ENCODE measurements at places on chromosomes 6 and 20.
A peak's percentile ranks its signal among the peaks of the same experiment; 100 is the strongest.

DNA sequence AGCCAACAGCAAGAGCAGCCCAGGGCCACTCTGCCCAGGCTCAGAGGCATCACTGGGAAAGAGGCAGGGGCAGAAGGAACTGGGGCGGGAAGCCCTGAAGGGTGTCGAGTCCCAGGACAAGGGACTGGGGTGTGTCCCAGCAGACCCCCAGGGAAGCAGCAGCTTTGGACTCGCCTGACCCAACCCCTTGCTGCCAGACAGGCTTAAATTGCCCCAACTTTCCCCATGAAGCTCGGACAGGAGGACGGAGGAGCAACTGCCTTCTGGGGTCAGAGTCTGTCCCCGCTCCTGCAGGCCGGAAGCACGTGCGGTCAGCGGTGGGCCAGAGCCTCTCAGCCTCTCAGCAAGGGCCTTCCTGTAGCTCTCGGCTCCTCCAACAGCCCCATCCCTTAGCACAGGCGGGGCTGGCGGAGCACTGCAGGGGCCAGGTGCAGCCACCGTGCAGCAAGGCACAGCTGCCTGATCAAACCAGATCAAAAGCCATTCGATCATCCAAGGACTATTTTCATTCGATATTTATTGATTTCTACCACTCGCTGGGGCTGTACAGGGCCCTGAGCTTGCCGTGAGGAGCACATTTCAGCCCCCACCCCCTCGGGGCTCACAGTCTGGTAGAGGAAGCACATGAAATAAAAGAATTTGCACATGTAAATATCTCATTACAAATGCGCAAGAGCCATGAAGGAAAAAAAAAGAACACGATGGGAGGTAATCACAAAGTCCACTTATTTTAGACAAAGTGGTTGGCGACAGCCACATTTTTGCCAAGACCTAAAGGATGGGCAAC is 31.8 kb upstream of the STX16 start:
- no peak for DNase-seq

DNA sequence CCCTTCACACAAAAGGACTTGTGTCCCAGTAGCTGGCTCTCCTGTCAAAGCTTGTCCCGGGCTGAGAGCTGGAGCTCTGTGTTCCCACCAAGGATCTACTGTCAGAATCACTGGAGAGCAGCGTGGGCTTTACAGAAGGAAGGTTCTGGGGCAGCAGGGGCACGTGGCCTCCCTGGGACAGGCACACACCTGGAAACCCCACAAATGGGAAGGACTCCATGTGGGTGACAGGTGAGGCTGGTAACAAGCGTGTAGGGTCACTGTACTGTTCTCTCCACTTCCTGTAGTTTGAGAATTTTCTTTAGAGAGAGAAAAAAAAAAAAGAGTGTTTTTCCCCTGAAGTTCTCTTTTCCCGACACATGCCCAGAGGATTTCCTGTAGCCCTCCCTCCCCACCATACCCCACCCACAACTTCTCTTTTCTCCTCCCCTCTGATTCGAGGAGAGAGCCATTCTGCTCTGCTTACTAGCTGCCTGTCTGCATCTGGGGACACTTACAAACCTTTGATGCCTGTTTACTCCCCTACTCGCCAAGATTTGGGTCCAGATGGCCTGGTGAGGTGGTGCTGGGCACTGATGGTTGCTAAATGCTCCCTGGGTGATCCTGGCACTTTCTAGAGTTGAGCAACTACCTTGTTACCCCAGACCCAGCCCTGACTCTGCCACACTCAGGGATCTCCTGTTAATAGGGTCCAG is 84.1 kb upstream of the SIRPA start:
- DNase-seq = no peak

DNA sequence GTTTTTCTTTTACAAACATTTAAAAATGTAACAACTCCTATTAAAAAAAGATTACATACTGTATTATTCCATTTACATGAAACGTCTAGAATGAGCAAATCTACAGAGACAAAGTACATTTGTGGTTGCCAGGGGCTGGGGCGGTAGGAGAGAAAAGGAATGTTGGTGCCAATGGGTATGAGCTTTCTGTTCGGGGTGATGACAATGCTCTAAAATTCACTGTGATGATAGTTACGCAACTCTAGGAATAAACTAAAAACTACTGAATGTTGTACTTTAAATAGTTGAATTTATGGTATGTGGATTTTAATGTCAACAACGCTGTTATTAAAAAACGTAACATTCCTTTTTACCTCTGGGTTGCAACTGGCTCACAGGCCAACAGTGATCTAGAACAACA is 211.1 kb downstream of the GMDS start:
- DNase-seq = no peak

DNA sequence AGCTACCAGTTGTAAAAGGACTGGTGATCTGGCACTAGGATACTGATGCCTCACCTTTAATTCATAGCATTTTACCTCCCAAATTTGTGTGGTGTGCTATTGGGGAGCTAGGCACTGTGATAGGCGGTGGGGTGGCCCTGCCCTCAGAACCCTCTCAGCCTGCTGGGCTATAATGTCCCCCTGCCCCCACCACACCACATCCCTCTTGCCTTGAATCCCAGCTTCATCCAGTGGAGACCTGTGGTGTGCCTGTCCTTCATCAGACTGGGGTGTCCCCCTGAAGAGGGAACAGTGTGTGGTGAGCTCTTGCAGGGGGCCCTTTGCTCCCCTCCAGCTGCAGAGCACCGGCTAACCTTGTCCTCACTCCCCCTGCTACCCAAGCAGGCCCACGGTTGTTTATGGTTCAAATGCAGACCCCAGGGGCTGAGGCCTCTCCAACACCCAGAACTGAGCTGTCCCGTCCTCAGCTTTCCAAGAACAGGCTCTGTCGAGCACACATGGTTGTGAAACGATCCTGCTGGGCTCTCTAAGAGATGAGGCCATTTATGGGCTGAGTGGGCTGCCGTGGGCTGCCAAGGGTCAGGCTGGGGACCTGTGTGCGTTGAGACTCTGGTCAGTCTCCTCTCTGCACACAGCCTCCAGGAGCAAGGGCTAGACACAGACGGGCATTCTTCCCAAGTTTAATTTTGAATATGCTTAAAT is 26.9 kb upstream of the VEGFA start:
- DNase-seq = no peak

- no peak for DNase-seq
Measured at GRCh38 chr6:18328540-18328939, 58.6 kb upstream of the RNF144B start.

GRCh38 chr6:45226081-45226480 is 102.0 kb upstream of the RUNX2 start:
- DNase-seq = no peak

DNA sequence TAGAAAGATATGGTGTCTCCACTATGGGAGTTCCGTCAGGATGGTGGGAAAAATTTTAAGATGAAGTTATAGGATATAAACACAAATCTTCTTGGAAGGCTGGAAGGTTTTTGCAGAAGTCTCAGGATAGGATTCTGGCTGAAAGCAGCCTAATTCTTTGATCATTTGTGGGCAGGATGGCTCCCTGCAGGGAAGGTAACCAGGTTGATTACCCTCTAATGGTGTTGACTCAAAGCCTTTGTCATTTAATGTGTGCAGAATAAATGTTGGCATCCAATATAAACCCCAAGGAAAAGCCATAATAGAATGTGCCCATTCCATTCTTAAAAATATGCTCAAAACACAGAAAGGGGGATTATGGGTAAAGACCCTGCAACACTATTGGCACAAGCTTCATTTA is 204.3 kb downstream of the EPM2A start:
- no peak for DNase-seq

GRCh38 chr6:157976345-157977175 is 5.1 kb upstream of the SYNJ2 start:
- no peak for DNase-seq

- DNase-seq = peak; percentile 38
Measured at GRCh38 chr6:111804627-111805235, 68.5 kb downstream of the FYN start.

DNA sequence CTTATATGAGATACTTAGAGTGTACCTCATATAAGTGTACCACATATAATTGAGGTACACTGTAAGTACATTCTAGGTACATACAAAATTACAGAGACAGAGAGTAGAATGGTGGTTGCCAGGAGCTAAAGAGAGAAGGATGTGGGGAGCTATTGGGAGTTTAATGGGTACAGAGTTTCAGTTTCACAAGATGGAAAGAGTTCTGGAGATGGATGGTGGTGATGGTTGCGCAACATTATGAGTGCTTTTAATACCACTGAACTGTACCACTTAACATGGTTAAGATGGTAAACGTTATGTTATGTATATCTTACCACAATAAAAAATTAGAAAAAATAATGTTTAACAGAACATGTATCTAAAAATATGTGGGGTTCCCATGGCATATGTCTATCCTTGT is 69.4 kb downstream of the PRND start:
- DNase-seq = no peak

DNA sequence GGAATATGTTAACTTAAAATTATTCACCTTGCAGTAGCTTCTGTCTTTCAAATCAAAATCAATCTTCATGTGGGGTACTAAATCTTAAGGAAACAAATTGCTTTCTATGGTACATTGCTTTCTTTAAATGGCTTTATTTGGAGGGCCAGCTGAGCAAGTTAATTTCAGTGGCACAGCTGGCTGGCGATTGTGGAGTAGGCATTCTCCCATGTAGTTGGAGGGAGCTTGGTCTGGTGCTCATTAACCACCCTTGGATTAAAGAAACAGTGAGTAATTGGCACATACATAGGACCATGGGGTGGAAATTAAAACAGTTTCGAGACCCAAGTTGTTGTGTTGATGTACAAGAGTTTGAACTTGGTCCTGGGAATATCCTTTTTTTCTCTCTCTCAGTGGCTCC is 201.3 kb upstream of the CHD6 start:
- DNase-seq = no peak

DNA sequence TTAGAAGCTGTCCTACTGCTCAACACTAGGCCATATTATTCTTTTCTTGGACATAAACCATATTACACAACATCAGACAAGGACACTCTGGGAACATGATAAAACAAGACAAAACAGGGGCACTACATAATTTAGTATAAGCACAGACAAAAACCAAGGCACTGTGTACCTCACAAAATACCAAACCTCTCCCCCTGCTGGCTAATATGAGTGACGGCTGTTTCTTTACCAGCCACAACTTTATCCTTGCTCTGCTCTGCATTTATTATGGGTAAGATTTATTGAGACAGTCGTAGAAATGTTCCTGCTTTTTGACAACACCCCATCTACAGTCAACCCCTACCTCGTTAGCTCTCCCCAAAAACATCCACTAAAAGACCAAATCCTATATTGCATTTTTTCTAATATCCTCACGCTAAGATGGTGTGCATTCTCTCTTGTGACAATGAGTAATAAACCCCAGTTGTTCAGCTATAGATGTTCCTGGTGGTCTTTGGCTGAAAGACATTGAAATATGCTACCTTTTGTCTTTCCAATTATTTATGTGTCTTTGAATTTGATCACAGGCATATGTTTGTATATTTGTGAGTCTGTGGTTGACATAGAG is 23.8 kb upstream of the POLR1H start:
- DNase-seq = peak; percentile 31

GRCh38 chr6:76876922-76877553 is 586.3 kb downstream of the HTR1B start:
- no peak for DNase-seq

DNA sequence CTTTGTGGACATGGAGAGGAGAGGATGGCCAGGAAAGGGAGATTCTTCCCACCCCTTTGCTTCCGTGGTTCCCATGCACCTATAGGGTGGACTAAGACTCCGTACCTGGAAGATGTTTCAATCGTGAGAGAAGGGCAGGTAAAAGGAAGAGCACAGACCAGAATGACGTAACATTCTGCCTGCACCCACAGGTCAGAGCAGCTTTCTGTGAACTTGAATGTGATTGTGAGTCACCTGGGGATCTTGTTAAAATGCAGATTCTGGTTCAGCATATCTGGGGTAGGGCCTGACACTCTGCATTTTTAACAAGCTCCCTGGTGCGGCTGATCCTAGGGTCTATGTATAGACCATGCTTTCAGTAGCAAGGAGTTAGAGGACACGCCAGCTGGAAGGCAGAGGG is 164.1 kb upstream of the SGK1 start:
- no peak for DNase-seq

DNA sequence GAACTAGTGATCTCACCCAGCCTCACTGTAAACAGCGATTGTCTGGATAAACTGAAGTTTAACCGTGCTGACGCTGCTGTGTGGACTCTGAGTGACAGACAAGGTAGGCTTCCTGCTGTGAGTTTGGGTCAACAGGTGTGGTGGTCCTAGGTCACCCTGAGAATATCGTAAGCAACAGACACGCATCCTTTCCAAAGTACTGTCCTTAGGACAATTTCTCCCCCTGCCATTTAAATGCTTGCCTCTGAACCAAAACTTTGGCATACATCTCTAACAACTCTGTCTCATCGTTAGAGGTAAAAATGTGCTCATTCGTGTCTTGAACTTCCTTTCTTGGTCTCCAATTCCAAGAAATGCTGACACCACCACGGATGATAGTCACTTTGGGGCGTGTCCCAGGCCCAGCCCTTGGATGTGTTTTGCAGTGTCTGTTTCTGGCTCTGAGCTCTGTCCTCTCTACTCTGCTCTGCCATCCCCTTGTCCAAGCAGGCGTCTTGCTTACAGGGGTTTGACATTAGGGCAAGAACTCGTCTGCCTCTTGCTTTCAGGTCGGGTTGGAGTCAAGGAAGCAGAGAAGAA is 95.5 kb downstream of the EYA2 start:
- DNase-seq = no peak

GRCh38 chr6:157647261-157647915 is 175.7 kb upstream of the SNX9 start:
- DNase-seq = no peak

DNA sequence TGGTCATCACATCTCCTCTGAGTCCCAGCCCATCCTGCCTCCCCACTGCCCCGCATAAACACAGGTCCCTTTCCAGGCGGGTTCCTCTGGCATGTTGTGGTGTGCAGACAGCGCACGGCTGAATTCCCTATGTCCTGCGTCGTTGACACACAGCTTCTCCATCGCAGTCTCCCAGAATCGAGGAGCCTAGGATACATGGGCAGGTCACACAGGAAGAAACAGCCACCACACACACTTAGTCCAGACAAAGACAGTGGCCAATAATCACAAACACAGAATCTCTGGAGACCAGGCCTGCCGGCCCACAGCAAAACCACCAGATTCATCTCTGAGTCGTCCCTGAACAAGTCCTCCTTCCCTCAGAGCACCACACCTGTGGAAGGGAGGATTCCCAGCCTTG is 34.8 kb downstream of the SCML4 start:
- no peak for DNase-seq
